Heart left ventricle (tissue), 16 donors: ENCODE measurements at places on chromosomes 6 and 20. TPM values are rescaled to one million over a fixed set of nuclear protein-coding genes. Genes with fewer than 3 reads are reported as not detected.

DNA sequence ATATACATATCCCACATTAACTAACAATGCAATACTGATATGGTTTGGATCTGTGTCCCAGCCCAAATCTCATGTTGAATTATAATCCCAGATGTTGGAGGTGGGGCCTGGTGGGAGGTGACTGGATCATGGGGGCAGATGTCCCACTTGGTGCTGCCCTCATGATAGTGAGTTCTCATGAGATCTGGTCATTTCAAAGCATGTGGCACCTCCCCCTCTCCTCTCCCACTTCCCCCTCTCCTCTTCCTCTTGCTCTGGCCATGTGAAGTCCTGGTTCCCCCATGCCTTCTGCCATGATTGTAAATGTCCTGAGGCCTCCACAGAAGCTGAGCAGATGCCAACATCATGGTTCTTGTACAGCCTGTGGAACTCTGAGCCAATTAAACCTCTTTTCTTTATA, 71.2 kb downstream of the FYN start:
- no peak for DNase-seq

DNA sequence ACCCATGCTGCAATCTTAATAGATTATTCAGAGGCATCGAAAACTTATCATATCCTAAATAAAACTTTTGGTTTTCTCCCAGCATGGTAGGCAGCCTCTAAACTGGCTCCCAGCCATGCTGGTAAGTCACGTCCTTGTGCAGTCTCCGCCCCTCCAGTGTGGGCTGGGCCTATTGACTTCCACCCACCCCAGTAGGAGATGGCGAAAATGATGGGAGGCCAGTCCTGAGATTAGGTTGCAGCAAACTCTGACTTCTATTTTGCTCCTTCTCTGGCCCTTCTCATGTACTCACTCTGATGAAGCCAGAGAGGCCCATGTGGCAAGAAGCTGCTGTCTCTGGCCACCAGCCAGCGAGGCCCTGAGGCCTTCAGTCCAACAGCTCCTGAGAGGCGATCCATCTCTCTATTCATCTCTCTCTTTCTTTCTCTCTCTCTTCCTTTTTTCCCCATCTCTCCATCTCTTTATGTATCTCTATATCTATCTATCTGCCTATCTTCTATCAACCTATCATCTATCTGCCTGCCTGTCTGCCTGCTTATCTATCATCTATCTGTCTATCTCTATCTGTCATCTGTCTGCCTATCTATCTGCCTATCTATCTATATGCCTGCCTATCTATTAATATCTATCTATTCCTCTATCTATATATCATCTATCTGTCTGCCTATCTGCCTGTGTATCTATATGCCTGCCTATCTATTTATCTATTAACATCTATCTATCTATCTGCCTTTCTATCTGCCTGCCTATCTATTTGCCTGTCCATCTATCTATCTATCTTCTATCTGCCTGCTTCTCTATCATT, 52.7 kb upstream of the STX16 start:
- no peak for DNase-seq

Gene ECT2L
- 6.0 TPM for total RNA-seq

Gene AP5S1
- 12.0 TPM for total RNA-seq

Gene NKAIN4
- total RNA-seq: not detected

DNA sequence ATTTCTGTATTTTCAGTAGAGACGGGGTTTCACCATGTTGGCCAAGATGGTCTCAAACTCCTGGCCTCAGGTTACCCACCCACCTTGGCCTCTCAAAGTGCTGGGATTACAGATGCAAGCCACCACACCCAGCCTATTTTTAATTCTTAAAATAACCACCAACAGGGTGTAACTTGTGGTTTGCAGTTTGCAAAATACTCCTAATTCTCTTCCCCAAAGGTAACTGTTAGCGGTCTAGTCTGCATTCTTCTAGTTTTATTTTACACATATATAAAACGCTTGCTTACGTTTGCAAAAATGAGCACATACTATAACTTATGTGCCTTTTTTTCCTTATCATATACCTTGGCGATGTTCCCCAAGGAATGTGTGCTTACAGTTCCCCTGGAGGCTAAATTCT, 25.6 kb upstream of the CHMP4B start:
- no peak for DNase-seq

Gene KIAA0408
- 1.3 TPM for total RNA-seq

- DNase-seq: no peak
These were observed 118.7 kb downstream of the OPRM1 start for GRCh38 chr6:154157706-154158105.

Gene BANF2
- total RNA-seq: not detected

Gene HACE1
- total RNA-seq: 7.6 TPM

Gene SLC24A3
- 0.43 TPM for total RNA-seq

Gene DAAM2
- total RNA-seq: 13.6 TPM

- DNase-seq: no peak
These were observed 46.3 kb downstream of the MCM8 start for GRCh38 chr20:5996765-5997164.

Gene MYT1
- not detected for total RNA-seq

GRCh38 chr6:33757906-33758305, 11.2 kb upstream of the IP6K3 start:
- DNase-seq: no peak

- DNase-seq: no peak
These were observed 51.9 kb upstream of the EXOC2 start for GRCh38 chr6:744666-745353.

DNA sequence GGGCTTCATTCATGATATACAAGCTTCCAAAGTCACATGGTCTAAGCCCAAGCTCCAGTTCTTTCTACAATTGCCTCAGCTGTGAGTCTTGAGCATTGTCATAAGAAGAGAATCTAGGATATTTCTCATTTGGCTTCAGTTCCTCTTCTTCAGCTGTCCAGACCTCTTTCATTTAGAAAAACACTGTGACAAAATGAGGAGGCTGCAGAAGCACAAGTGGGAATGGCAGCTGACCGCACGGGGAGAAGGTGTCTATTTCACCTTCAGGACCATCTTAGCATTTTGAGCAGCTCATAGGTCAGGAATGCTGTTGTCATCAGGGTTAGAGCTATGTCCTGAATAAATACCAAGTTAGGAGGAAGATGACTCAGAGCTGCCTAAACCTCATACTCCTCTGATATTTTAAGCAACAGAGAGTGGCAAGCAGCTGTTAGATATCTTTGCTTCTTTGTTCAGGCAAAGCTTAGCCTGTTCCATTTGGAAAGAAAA, 390.1 kb upstream of the CITED2 start:
- no peak for DNase-seq

GRCh38 chr20:63556873-63557478, 3.0 kb downstream of the FNDC11 start:
- no peak for DNase-seq
